ENCODE measurements at places on chromosomes 7 and 10.
A peak's percentile ranks its signal among the peaks of the same experiment; 100 is the strongest.

GRCh38 chr7:27095897-27096767, at the start of gene HOXA1:
HOXA1 (minus strand) TSS chr7:27096000; CDS start chr7:27095912, 88 bp downstream.
- DNase-seq = peak; percentile 85

DNA sequence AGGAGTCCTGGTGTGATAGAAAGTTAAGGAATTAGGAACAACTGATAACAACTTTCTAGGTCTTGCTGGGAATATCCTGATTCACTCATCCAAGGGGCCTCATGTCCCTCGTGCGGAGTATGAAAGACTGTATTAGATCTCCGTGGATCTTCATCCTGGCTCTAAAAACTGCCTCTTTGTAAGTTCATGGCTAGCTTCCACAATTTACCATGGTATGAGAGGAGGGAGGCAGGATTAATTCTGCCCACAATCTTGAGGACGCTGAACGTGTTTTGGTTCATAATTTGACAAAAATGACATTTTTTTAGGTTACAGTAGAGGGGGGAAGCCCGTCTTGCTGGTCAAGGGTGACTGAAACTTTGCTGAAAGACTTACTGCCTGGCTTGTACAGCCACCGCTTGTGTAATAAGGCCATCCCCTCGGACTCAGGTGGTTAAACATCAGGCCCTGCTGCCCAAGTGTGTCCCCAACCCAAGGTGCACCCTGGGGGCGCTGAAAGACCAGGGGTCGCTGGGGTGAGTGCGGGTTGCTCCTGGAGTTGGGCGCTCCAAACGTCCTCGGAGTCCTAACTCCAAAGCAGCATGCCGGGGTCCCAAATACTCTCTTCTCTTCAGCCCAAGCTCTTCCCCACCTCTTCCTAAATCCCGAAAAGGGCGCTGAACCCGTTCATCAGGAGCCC, 733 bp downstream of the HIBADH start:
- DNase-seq = no peak

GRCh38 chr10:73379064-73379748, 20.5 kb upstream of the CFAP70 start:
- peak; percentile 16 for DNase-seq

GRCh38 chr10:9244864-9245263, 1190.4 kb downstream of the GATA3 start:
- no peak for DNase-seq

GRCh38 chr7:4227105-4228010, 454.7 kb upstream of the FOXK1 start:
- no peak for DNase-seq

GRCh38 chr10:110977662-110978061, 58.3 kb downstream of the SHOC2 start:
- no peak for DNase-seq

- DNase-seq = no peak
Measured at GRCh38 chr7:1457059-1457948, 2.0 kb downstream of the MICALL2 start.

GRCh38 chr7:52436278-52436677, 599.2 kb upstream of the POM121L12 start:
- DNase-seq = no peak

- DNase-seq = no peak
Measured at GRCh38 chr7:27207348-27207985, 7.6 kb upstream of the HOXA13 start.

DNA sequence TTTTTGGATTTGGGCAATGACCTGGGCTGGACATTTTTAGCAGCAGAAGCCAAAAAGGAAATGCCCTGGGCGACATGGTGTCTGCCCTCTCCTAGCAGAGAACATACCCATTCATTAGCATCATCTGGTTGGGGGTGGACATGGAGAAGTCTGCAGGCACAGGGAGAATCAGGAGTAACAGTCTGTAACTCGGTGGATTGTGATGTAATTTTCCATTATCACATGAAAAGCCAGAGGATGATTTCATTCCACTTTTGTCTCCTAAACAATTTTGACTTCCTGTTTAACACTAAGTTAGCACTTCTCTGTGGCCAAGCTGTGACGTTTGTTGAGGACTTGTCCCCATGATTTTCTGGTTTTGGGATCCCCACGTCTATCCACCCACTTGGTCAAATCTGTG, 153.8 kb upstream of the HABP2 start:
- DNase-seq = no peak

- DNase-seq = no peak
Measured at GRCh38 chr10:84108797-84109196, 30.5 kb upstream of the GHITM start.

DNA sequence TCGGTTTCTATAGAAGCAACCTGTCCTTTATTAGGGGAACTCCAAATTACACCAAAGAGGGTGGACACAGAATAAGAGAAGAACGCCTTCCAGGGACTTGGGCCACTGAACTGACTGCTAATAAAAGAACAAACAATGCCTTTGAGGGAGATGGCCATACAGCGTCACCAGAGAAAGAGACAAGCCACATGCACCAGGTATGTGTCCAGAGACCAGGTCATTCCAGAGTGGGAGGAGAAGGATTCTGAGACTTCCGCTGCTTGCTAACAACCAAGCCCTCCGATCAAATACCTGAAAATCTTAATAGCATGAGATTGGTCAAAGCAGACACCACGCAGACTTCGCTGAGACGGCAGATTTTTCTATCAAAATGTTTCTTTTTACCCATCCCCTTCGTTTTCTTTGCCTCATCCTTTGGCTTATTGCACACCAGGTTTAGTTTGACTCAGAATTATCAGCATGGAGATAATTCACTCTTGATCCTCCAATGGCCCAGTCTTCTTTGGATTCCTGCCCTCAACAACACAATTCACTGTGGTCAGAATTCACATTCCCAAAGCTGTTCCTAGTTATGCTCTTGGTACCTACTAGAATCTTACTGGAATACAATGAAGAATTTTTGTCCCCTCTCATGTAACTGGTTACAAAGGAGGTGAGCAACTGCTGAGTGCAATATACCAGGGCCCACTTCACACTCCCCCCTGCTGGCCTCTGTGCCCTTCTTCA, 87.4 kb upstream of the DDC start:
- no peak for DNase-seq

DNA sequence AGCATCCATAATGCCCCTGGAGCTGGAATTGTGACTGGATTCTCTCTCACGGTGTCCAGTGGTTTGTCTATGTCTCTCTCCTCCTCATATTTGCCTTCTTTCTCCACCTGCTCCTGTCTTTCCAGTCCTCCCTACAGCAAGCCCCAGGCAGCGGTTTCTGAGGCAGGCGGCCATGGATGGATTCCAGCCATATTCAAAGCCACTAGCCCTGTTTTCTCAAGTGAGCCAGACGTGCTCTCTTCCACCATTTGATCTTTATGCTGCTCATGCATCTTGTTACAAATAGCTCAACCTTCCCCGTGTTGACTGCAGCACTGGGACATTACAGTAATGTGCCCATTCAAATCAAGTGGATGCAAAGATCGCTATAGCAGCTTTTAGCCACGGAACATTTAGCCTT, 387.2 kb upstream of the PODXL start:
- no peak for DNase-seq

DNA sequence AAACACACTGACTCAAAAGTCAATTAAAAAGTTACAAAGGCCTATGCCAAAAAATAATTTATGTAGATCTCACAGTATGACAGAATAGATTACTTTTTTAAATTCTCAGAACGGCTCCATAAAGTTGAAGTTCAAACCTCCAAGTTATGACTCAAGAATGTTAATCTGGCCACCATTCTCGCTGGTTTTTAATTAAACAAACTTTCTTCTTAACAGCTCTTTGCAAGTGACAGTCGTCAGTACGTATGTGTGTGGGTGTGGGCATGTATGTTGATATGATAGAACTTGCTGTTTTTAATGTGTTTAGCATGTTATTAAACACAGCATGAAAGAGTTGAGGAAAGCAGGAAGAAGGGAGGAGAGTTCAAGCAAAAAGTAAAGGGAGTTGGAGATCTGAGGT, 18.5 kb downstream of the PRKCQ start:
- DNase-seq = no peak

DNA sequence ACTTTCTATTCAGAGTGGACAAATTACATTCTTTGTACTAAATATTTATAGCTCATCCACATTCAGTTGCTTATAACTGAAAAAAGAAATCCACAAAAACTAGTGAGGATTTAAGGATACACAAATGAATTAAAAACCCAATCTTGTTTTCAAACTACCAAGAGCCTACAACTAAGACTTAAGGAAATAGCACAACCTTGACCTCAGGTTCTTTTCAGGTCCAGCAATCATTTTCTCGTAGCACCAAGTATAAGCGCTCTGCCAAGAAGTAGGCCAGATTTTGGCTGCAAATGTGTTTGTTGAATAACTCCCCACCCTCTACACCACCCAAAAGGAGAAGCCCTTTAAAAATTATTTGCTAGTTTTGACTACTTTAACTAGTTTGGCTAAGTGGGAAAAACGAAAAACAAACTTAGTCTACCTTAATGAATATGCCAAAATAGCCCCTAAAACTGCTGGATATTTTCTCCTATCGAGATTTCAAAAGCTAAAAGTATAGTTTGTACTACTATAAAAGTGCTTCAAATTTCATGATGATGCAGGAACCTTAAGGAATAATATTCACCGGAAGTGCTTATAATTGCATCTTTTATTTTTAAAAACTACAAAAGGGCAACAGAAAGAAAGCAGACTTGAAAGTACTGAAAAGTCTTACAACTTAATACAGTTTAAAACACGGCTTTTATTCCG, 2.7 kb upstream of the KMT2E start:
- DNase-seq = no peak

DNA sequence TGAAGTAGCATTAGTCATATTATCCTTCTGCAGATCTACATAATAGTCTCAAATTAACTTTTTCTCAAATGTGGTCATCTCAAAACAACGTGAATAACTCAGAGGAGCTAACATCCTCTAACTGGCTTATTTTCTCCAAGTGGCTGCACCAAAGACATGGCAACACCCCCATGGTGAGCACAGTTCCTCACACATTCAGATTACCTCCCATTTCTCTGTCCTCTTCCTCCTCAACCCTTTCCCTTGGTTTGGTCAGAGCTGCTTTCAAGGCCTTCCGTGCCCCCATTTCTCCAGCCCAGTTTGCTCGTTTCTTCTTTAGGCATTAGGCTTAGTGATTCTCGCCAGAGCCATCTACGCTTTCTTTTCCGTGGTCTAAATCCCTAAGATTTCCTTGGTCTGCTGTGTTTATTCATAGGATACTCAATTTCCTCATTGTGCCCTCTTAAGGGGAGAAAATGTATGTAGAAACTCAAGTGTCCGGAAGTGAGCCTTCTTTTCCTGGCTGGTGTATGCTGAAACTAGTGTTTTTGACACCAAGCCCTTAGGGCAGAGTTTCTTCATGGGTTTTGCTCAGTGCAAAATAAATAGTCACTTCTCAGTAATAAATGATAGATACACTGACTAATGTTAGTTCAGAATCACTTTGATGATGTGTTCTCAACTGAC, 2.6 kb downstream of the MET start:
- no peak for DNase-seq

DNA sequence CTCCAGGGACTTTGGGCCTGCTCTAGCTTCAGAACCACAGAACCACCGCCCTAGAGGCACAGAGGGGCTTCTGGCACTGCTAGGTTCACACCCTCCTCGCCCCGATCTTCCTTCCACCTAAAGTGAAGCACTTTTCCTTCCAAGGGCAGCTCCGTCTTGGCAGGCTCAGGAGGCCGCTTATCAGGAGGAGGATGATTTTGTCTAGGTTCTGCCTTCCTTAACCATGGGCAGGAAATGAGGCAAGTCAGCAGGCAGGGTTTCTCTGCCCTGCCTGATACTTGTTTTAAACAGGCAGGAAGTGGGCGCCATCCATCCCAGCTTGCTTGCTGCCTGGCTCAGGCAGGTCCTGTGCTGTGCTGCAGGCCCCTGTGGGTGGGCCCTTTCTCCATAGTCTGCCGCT, 8.3 kb upstream of the ATP6V0E2 start:
- DNase-seq = no peak

GRCh38 chr10:124963866-124964720, 22.2 kb downstream of the ZRANB1 start:
- no peak for DNase-seq

DNA sequence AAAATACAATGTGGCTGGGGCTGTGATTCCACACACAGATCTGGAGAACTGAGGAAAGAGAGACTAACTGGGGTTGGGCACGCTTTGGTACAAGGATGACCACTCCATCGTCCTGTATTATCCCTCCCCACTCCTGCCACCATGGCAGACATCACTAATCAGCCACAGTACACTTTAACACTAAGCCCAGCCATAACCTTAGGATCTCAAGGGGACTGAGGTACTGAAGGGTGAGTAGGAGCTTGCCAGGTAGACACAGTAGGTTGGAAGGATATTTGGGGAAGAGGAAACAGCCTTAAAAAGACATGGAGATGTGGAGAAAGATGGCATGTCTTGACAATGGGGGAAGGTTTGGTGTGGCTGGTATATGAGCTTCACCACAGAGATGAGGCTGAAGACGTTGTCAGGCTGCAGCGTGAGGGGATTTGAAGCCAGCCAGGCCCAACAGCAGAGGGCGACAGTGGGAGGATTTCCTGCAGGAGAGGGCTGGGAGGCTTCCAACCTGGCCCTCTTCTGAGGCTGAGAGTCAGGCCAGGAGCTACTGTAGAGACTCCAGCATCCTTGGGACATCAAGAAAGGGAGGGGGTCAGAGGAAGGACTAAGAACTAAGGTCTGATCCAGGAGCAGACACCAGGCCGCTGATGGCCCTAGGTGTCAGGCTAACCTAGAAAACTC, 58.6 kb upstream of the COL13A1 start:
- no peak for DNase-seq

DNA sequence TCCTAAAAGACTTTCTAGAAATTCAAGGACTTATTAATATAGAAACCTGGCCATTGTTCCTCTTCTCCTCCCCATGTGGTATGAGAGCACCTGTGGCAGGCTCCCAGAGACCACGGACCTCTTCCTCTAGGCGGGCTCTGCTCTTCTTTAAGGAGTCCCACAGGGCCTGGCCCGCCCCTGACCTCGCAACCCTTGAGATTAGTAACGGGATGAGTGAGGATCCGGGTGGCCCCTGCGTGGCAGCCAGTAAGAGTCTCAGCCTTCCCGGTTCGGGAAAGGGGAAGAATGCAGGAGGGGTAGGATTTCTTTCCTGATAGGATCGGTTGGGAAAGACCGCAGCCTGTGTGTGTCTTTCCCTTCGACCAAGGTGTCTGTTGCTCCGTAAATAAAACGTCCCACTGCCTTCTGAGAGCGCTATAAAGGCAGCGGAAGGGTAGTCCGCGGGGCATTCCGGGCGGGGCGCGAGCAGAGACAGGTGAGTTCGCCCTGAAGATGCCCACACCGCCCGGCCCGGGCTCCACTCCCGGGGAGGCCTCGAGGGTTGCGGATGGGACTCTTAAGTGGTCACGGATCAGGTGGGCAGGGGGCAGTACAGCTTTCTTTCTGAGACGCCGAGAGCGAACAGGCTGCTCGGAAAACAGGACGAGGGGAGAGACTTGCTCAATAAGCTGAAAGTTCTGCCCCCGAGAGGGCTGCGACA, at the start of gene SLC26A4:
Gene SLC26A4 (plus strand): TSS at position 448 of the 700 bp plus-strand sequence. CDS start 814 bp downstream, outside the sequence.
- peak; percentile 25 for DNase-seq
